Activated CD4-positive, alpha-beta memory T cell treated with anti-CD3 and anti-CD28 coated beads for 36 hours (primary cell): ENCODE measurements at places on chromosomes 12 and 14. TPM values are rescaled to one million over a fixed set of nuclear protein-coding genes. Genes with fewer than 3 reads are reported as not detected.

DNA sequence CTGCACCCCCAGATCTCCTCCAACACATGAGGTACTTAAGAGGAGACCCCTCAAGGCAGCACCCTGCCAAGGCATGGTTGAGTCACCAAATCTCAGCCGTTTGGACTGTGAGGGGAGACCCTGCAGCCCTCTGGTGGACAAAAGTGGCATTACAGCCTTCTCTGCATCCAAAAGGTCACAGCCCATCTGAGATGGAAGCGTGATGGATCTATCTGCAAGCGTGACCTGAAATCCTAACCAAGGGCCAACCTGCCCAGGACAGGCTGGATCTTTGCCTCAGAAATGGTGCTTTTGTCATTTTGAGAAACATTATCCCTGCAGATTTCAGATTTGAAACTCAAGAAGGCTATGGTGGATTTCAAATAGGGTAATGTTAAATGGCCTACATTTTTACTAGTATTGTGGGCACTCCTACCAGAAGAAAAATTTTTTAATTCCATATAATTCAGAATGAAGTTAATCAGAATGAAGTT, 23.7 kb upstream of the DHRS4 start:
- H3K4me3 ChIP-seq = no peak overlapping the region
- no peaks in the 10 kb centered on the region for H3K4me1 ChIP-seq
- no peaks in the 10 kb centered on the region for H3K36me3 ChIP-seq

Gene TSPAN19
- not detected for total RNA-seq

DNA sequence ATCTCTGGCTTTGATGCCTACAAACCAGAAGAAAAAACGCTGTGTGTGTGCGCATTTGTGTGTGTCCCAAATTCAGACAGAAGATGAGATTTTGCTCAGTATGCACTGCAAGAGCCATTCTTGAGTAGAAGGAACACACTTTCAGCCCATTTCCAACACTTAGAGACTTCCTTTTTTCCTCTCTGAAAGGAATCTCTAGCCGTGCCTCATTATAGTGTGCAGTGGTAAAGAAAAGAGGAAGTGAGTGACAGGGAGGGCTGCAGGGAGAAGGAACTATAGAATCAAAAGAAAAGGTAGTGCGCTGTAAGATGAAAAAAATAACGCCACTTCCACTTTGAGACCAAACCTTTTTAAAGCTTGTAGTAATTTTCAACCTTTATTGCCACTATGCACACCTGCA, 1400.9 kb upstream of the FLRT2 start:
- no peaks in the 10 kb centered on the region for H3K36me3 ChIP-seq

DNA sequence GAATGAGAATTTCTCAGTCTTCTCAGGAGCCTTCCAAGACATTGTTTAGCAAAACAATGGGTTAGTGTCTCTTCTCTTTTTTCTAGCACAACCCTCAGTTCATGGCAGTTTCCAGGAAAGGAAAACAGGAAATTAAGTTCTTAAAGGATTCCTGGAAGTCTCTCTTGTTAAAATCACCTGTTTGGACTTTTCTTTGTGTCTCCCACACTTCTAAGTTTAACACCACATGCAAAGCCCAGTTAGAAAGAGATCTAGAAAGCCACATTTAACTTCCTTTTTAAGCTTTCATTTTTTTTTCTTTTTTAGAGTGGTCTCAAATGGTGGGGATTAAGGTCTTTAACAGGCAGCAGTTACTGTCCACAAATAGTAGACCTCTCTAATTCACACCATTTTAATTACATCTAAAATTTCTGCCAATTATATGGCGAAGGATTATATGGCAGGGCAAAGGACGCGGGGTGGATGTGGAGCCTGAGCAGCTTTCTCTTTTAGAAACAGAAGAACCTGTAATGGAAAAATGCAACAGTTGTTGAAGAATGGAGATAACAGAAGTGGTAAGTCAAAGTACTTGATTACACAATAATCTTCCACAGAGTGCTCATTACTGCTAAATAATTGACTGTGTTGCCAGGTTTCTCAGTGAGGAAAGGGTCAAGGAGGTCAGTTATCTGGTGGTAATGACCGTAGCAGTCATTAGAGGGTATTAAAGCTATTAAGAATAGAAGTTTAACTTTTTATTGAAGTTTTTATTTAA, 298.6 kb downstream of the AKAP6 start:
- no peak overlapping the region for H3K27ac ChIP-seq
- H3K4me1 ChIP-seq = no peaks in the 10 kb centered on the region
- H3K4me3 ChIP-seq = no peak overlapping the region
- H3K36me3 ChIP-seq = no peaks in the 10 kb centered on the region

- no peaks in the 10 kb centered on the region for H3K36me3 ChIP-seq
- no peak overlapping the region for H3K27ac ChIP-seq
- peaks cover 2% of the 10 kb centered on the region for H3K27me3 ChIP-seq
- DNase-seq = no peak
- no peaks in the 10 kb centered on the region for H3K4me1 ChIP-seq
- no peak overlapping the region for H3K4me3 ChIP-seq
Measured at GRCh38 chr12:91226951-91227350, 44.3 kb upstream of the DCN start.

GRCh38 chr14:93949511-93950075, 22.4 kb downstream of the FAM181A start:
- H3K27ac ChIP-seq = no peak overlapping the region
- H3K36me3 ChIP-seq = peaks cover 44% of the 10 kb centered on the region
- H3K4me3 ChIP-seq = no peak overlapping the region
- no peak for DNase-seq
- peaks cover 43% of the 10 kb centered on the region for H3K4me1 ChIP-seq

Gene FAM90A1
- 0.41 TPM for total RNA-seq

- H3K27me3 ChIP-seq = no peaks in the 10 kb centered on the region
- no peak for DNase-seq
- no peaks in the 10 kb centered on the region for H3K36me3 ChIP-seq
- no peaks in the 10 kb centered on the region for H3K4me1 ChIP-seq
- H3K27ac ChIP-seq = no peak overlapping the region
Measured at GRCh38 chr12:125304029-125304428, 238.8 kb downstream of the AACS start.

- no peak for DNase-seq
- no peak overlapping the region for H3K4me3 ChIP-seq
- H3K27me3 ChIP-seq = peaks cover 15% of the 10 kb centered on the region
- no peaks in the 10 kb centered on the region for H3K4me1 ChIP-seq
- H3K27ac ChIP-seq = no peak overlapping the region
- no peaks in the 10 kb centered on the region for H3K36me3 ChIP-seq
Measured at GRCh38 chr12:71566655-71567054, 97.0 kb downstream of the ZFC3H1 start.

DNA sequence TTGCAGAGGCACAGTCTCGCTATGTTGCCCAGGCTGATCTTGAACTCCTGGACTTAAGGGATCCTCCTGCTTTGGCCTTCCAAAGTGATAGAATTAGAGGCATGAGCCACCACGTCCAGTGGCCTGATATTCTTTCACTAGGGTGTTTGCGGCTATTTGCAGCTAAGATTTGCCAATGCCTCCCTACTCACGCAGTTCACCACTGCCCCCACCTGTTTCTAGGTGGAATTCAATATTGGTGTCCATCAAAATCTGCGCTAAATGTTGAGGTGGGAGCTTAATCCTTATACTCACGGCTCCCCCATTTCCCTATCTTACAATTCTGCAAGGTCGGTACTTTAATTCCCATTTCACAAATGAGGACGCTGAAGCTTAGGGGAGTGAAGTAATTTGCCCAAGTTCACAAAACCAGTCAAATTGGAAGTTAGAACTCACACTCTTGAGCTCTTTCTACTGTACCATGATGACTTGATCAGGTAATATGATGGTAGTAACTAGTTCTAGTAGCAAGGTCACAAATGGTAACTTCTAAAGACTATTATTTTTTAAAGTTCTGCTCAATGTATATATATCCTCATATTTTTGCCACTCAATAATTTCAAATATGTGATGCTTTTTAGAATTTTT, 22.1 kb upstream of the LRRC9 start:
- no peaks in the 10 kb centered on the region for H3K36me3 ChIP-seq
- no peak overlapping the region for H3K27ac ChIP-seq
- H3K4me3 ChIP-seq = no peak overlapping the region
- peaks cover 7% of the 10 kb centered on the region for H3K27me3 ChIP-seq
- H3K4me1 ChIP-seq = no peaks in the 10 kb centered on the region

- no peak overlapping the region for H3K4me3 ChIP-seq
- H3K27ac ChIP-seq = no peak overlapping the region
- peaks cover 58% of the 10 kb centered on the region for H3K4me1 ChIP-seq
- H3K36me3 ChIP-seq = no peaks in the 10 kb centered on the region
- no peak for DNase-seq
Measured at GRCh38 chr12:69513297-69513696, 43.1 kb downstream of the FRS2 start.

DNA sequence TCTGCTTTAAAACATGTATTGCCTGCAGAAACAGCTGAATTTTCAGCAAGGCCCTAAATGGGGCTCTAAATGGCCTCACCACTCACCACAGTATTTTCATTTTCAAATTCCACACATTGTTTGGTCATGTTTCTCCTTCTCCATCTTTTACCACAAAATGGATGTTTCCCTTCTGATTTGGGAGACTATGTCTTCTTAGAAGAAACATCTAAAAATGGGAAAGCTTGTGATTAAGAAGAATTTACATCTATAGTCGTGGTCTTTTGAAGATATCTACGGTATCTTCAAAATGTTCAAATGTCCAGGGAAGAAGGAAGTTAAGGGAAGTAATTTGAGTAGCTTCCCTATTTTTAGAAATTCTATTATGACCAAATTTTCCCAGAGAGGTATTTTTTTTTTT, 20.7 kb upstream of the TUBA1C start:
- no peak for DNase-seq
- H3K4me1 ChIP-seq = no peaks in the 10 kb centered on the region
- H3K36me3 ChIP-seq = no peaks in the 10 kb centered on the region
- no peaks in the 10 kb centered on the region for H3K27me3 ChIP-seq
- H3K4me3 ChIP-seq = no peak overlapping the region

GRCh38 chr12:126027825-126028224, 962.6 kb downstream of the AACS start:
- no peaks in the 10 kb centered on the region for H3K36me3 ChIP-seq
- no peak overlapping the region for H3K27ac ChIP-seq
- DNase-seq = no peak
- no peaks in the 10 kb centered on the region for H3K4me1 ChIP-seq
- no peaks in the 10 kb centered on the region for H3K27me3 ChIP-seq

DNA sequence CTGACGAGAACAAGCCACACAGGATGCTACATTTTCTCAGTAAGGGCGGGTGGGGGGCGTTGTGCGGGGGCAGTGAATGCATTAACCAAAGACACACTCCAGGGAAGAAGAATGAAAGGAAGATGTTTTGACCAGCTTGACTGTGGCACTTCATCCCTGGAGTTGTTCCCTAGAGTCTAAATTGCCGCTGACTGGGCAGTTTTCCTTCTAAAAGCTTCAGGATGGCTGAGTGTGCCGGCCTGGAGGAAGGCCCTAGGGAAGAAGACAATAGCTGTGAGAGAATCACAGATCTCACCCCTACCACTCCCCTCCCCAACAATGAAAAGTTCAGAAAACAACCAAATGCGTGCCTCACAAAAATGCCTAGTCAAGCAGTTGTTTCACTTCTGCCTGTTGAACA, 67.2 kb downstream of the NKX2-1 start:
- no peak overlapping the region for H3K27ac ChIP-seq
- no peaks in the 10 kb centered on the region for H3K4me1 ChIP-seq
- no peaks in the 10 kb centered on the region for H3K36me3 ChIP-seq

Gene GPR65
- total RNA-seq = 13.7 TPM

- DNase-seq = no peak
- H3K36me3 ChIP-seq = no peaks in the 10 kb centered on the region
- no peaks in the 10 kb centered on the region for H3K27me3 ChIP-seq
- no peaks in the 10 kb centered on the region for H3K4me1 ChIP-seq
- H3K27ac ChIP-seq = no peak overlapping the region
- H3K4me3 ChIP-seq = no peak overlapping the region
Measured at GRCh38 chr12:58629376-58629775, 290.9 kb downstream of the LRIG3 start.

Gene KRT72
- total RNA-seq = 0.17 TPM

- peak; percentile 86 for DNase-seq
- peaks cover 2% of the 10 kb centered on the region for H3K36me3 ChIP-seq
- H3K27ac ChIP-seq = peak overlapping the region; percentile 69
- H3K4me3 ChIP-seq = no peak overlapping the region
- H3K4me1 ChIP-seq = peaks cover 43% of the 10 kb centered on the region
Measured at GRCh38 chr12:6423267-6424007, 21.3 kb upstream of the CD27 start.

GRCh38 chr12:77437206-77437605, 371.8 kb upstream of the E2F7 start:
- no peaks in the 10 kb centered on the region for H3K27me3 ChIP-seq
- H3K27ac ChIP-seq = no peak overlapping the region
- H3K4me1 ChIP-seq = no peaks in the 10 kb centered on the region
- no peaks in the 10 kb centered on the region for H3K36me3 ChIP-seq
- DNase-seq = no peak
- H3K4me3 ChIP-seq = no peak overlapping the region

Gene PTHLH
- total RNA-seq = not detected
